Vagina (tissue), 2 donors: ENCODE measurements at places on chromosomes 5 and 9.
A peak's percentile ranks its signal among the peaks of the same experiment; 100 is the strongest.

DNA sequence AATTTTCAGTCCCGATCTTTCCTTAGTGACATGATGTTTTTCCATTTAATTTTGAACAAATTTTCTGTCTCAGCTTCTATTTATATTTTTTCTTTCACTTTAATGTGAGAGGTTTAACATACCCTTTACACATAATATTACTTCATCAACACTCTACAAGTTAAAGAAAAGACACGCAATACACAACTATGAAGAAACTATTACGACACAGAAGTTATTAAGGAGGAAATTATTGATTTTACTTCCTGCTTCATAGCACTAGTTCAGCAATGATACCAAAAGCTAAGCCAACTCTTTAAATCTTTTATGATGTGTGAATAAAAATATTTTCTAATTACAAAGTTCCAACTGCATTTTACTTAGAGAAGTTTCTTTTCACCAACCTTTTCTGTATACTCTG is 432.3 kb upstream of the DAB2 start:
- DNase-seq = no peak

DNA sequence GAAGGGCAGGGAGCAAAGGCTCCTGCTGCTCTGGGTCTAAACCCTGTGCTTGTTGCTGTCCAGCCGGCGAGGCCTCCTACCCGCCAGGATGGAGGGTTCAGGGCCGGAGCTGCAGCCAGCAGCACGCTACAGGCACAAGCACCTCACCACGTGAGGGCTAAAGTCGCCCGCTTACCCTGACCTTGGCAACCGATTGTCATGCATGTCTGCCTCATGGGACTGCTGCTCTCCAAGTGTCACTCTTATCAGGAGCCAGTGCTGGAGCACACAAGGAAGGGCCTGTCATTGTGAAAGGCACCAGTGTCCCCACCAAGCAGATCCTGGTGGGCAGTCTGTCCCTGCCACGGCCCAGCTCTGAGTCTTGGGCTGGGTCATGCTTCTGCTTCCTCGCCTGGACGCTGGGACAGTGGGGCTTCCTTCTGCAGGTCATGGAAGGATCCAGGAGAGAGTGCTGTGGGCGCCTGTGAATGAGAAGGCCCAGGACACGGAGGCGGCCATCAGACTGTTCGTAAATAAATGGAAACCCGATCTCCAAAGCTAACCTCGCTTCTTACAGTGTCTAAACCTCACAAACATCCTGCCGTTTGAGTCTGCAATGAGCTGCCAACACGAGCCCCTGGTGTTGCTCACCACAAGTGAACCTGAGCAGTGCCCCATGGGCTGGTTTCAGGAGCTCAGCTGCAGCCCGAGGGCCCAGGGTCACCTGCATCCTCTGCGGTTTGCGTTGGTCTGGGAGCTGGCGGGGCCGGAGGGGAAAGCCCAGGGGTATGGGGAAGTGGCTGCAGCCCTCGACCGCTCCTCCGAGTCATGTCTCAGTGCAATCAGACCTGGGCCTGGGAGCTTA is 58.2 kb upstream of the RXRA start:
- no peak for DNase-seq

GRCh38 chr5:126477294-126478117 is 54.3 kb downstream of the GRAMD2B start:
- no peak for DNase-seq

DNA sequence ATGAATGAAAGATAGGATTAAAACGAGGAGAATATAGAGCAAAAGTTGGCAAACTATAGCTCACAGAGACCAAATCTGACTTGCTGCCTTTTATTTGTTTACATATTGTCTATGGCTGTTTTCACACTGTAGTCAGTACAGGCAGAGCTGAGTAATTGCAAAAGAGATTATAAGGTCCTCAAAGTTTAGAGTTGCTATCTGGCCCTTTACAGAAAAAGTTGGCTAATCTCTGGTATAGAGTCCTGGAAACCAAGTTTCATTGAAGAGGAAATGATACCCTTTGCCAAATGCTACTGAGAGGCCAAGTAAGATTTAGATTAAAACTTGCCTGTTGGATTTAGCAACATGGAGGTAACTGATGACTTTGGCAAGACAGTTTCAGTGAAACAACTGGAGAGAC is 36.0 kb downstream of the LYRM7 start:
- no peak for DNase-seq

DNA sequence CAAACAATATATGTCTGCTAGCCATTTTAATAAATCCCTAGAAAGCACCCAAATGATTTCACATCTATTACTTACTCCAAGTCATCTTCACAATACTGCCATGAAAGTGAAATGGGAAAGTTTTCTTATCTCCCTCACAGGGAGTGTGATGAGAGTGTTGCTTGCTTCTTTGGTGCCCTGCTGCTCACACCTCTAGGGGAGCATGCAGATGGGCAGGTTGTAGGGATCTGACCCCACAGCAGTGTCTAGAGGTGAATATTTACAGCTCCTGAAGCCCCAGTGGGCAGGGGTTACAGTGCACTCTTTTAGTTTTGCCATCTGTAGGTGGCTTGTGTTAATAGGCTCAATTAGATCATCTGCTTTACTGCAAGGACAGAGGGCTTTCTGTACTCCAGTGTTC is 173.2 kb downstream of the GABRG2 start:
- DNase-seq = no peak

DNA sequence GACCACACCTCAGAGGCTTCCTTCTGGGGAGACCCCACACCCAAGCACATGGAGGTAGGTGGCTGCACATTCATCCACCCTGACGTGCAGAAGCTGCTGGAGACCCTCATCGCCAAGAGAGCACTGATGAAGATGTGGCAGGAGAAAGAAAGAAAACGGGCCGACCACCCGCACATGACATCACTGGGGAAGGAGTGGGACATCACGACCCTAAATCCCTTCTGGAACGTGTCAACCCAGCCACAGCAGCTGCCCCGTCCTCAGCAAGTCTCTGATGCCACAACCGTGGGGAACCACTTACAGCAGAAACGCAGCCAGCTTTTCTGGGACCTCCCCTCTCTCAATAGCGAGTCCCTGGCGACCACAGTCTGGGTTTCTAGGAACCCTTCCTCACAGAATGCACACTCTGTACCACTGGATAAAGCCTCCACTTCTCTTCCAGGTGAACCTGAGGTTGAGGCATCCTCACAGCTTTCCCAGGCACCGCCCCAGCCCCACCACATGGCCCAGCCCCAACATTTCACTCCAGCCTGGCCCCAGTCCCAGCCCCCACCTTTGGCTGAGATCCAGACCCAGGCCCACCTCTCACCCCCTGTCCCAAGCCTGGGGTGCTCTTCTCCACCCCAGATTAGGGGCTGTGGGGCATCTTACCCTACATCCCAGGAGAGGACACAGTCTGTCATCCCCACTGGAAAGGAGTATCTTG is 3.0 kb downstream of the SPATA31E1 start:
- peak; percentile 85 for DNase-seq

DNA sequence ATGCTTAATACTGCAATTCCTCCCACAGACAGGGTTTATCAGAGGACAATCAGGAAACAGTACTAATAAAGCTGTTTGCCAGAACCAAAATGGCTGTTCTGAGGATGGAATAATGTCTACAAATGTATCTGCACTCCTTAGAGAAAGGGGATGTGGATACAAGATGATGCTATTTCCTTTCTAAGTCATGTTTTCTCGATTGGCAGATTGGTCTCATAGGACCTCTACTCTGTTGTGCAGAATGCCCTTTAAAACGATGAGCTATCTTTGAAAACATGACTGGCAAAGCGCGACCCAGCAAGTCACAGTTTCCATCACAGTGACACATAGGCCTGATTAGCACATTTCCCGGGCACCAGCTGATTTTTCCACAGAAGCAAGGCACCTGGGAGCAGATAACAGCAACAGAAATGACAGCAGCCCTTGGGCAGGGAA is 54.0 kb downstream of the AOPEP start:
- no peak for DNase-seq

- no peak for DNase-seq
These were observed 20.0 kb upstream of the CREBRF start for GRCh38 chr5:173035904-173036707.

GRCh38 chr9:105391288-105391687 is 56.5 kb upstream of the FSD1L start:
- no peak for DNase-seq

- no peak for DNase-seq
These were observed 181.5 kb upstream of the RAI14 start for GRCh38 chr5:34474573-34475021.

- DNase-seq = no peak
These were observed 28.2 kb downstream of the SPATA31C2 start for GRCh38 chr9:88110026-88110425.

- DNase-seq = no peak
These were observed 55.9 kb downstream of the ABCA1 start for GRCh38 chr9:104871961-104872527.

DNA sequence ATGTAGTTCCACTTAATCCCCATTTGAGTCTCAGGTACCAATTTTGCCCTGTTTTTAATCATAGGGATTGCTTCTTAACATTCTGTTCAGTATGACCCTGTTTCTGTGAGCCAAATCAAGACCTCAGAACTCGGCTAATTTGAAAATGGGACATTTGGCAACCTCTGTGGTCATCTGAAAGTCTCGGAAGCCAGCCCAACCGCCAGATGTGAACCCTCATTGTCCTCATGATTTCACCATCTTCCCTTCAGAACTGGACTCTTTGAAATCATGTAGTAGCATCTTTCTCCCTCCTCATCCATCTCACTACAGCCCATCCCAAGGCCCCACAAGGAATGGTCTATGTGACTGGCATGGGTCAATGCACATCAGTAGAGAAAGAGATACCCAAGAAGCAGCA is 88.9 kb downstream of the S1PR3 start:
- DNase-seq = no peak

DNA sequence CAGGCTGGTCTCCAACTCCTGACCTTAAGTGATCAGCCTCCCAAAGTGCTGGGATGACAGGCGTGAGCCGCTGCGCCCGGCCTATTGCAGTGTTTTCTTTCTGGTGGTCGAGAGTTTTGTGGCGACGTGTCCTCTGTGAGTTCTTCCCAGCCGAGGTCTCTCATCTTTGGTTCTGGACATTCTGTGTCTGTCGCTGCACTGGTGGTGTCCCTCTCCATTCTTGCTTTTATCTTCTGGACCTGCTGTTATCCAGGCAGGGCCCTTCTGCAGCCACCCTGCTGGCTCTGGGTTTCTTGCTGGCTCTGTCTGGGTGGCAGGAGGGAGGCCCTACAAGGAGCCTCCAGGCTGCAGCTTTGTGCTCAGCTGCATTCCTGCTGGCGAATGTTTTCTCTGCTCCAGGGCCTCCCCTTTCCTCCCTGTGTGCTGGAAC is 49.1 kb upstream of the EXOC3 start:
- DNase-seq = no peak

DNA sequence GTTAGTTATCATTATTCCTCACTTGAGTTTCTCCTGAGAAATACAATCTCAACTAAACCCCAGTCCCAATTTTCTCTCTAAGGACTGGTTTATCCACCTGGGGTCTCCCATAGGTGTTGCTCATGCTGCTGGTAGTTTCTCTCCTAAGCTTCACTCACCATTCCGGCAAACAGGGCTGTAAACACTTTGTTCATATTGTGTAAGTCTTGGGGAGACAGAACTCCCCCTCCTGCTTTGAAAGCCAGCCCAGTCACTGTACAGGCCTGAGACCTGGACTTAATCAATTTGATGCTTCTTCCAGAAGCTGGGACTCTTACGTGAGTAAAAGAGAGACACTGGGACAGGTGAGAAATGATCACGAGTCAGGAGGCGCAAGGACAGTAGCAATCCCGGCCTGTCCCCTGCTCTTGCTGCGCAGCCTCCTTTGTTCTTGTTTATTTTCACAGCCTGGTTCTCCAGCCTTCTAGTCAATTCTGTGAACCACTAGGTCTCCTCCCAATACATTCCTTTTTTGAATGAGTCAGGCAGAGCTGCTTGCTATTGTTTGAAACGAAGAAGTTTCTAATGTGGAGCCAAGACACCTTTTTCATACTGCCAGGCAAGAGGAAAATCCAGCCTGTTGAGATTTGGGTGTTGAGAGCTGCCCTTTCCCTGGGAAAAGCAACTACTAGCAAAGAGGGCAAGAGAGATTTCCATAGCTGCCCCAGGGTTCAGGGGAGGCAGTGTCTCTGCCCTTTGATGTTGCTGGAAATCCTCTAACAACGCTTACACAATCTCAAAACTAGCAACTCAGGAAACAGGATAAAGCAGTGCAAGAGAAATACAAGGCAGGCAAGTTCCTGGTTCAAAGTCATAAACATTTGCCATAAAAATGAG is 9.2 kb upstream of the SHROOM1 start:
- no peak for DNase-seq

GRCh38 chr5:71740015-71740753 is 21.1 kb downstream of the CARTPT start:
- no peak for DNase-seq

- DNase-seq = no peak
These were observed 4.5 kb upstream of the FXN start for GRCh38 chr9:69030851-69031645.

GRCh38 chr9:91863469-91863868 is 86.6 kb downstream of the ROR2 start:
- DNase-seq = no peak

GRCh38 chr9:97726716-97727115 is 29.6 kb upstream of the XPA start:
- DNase-seq = no peak
